Fibroblast of the aortic adventitia (primary cell): ENCODE measurements at places on chromosomes 6 and 20.

DNA sequence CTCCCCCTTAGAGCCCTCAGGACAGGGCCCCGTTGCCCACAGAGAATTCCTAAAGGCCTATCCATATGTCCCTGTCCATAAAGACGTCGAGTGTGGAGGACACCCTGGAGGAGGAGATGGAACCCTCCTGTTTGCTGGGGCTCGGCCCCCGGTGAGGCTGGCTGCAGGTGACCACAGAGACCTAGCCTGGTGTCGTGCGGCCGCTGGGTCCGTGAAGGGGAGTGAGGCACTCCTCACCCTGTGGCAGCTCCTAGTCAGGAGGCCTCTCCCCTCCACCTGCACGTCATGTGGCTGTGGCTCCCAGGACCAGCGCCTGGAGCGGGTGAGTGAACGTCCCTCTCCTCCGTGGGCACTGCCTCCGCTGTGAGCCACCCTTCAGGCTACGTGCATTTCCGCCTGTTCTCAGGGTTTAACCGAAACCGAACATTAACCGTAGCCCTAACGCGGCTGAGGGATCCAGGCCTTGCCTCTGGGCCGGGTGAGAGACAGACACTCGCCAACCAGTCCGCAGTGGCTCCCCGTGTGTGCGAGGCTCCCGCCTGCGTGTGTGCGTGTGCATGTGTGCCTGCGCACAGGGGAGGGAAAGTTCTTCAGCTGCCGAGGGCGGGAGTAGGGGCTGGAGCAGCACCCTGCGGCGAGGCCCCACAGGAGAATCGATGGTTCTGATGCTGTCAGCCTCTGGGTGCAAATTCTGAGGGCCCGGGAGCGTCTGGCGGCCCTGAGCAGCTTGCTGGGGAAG lies 5.9 kb upstream of the TCEA2 start:
- DNase-seq: no peak

GRCh38 chr6:64733433-64733832 lies 973.6 kb downstream of the EYS start:
- no peak for DNase-seq

GRCh38 chr6:150310539-150310938 lies 58.3 kb upstream of the IYD start:
- DNase-seq: no peak

DNA sequence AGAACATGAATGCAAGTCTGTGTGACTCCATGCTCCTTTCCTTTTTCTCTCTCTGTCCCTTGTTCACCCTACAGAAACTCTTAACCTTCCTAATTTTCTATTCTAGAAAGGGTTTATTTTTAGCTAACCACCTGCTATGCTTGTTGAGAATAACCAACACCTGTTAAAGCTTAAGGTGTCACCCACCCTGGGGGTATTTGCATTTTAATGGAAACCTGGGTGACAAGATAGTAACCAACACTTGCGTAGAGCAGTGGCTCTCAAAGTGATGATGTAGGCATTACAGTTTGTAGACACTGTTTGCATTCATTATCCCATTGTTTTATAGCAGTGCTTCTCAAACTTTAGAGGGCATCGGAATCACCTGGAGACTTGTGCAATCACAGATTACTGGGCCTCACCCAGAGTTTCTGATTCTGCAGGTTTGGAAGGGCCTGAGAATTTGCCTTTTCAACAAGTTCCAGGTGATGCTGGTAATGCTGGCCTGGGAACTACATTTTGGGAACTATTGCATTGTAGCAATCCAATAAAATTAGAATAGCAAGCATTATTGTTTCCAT lies 114.4 kb upstream of the ARMC2 start:
- no peak for DNase-seq

DNA sequence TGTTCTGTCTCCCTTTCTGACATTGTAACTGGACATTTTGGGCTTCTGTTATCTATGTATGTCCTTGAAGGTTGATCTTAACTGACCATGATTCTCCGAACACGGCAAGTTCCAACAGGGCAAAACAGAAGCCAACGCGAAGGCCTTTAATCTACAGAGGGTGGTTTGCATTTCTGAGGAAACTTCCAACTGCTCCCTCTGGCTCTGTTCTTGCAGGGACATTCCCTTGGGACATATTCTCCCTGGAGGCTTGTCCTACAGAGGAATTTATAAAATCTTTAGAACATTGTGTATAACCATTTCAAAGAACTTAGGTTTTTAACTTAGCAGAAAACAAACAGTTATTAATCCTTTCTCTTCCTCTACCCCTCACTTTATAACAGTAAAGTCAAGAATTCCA lies 189.0 kb upstream of the CDYL start:
- DNase-seq: no peak

DNA sequence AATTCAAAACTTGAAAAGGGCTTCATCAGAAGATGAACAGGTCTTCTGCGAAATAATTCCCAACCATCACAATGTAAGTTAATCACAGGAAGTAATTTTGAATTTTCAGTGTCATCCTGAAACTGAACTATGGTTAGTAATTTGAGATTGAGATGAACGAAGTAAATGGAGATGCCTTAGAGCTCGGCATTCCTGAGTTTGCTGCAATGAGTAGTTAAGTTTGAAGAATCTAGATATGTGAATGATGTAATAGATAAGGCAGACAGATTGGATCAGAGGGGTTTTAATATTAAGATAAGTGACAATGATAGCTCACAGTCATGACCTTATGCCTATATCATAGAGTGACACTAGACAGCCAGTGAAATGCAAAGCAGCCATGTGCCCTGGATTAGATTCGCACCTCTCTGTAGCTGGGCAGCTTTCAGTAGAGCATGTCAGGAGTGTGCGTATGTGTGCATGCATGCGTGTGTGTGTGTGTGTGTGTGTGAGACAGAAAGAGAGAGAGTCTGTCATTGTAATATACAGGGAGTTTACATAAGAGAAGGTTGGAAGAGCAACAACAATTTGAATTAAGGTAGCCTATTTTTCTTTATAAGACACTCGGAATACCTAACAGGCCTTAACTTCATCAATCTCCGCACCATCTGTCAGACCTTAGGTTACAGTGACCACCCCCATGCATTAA lies 233.0 kb downstream of the GMPR start:
- DNase-seq: peak; percentile 19

DNA sequence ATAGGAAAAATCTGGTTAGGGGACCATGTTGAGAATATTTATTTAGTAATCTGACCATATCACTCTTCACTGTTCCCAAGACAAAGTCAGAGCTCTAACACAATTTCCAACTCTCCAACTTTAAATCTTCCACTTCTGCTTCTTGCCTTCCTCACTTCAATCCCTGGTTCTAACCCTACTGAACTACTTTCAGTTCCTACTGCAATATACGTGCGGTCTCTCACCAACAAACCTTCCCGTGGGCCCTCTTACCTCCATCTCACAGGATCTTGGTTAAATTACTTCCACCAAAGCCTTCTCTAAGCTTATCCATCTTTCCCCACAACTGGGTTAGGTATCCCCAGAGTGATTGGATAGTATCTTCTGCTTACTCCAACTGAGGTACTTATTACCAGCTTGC lies 8.0 kb downstream of the EIF2S2 start:
- no peak for DNase-seq

GRCh38 chr20:52948491-52948890 lies 23.7 kb upstream of the TSHZ2 start:
- no peak for DNase-seq

DNA sequence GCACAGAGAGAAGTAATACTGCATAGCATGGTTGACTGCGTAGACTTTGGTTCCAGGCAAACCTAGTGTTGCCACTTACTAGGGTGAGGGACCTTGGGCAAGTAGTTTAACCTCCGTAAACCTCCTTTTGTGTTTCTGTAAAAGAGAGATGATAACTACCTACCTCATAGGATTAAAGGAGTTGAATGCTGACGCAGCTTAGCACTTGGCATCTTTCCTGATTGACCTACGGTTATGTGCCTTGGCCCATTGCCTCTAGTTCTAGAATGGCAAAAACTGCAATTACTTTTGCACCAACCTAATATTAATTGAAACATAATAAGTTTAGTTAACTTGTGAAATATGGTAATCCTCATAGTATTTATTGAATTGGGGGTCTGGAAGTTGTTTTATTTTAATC lies 19.1 kb downstream of the GHRH start:
- no peak for DNase-seq

- no peak for DNase-seq
These were observed 84.0 kb upstream of the SLC22A16 start for GRCh38 chr6:110560239-110561007.

DNA sequence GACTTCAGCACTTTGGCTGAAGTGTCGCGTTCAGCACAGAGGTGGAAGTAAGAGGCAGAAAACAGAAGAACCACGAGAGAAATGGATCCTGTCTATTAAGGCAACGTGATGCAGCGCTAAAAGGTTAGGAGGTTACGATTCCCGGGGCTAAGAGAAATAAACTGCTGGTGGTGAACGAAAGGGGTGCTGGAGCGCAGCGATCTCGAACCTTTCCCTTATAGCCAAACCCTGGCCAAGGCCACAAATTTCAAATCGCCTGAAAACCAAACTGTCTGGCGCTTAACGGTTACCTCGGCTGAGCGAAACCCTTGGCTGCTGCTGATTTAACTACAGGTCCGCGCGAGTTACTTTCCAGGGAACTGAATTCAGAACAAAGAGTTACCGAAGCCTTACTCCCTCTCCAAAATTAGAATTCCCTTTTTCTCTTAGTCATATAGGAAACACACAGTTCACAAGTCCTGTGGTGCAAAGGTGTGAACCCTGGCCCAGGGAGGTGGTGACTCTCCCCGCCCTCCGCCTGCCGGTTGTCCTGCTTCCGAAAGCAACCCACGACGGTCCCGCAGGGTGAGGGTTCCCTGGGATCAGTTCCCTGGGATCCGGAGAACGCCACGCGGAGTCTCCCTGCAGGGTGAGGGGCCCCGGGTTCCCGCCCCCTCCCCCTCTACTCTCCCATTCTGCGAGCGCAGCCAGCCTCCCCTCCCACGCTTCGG lies 1.3 kb upstream of the SLC35D3 start:
- DNase-seq: peak; percentile 15

- DNase-seq: no peak
These were observed 113.4 kb downstream of the FAM50B start for GRCh38 chr6:3962291-3963280.

- DNase-seq: peak; percentile 60
These were observed 45.6 kb upstream of the ARFGEF2 start for GRCh38 chr20:48875914-48876240.

DNA sequence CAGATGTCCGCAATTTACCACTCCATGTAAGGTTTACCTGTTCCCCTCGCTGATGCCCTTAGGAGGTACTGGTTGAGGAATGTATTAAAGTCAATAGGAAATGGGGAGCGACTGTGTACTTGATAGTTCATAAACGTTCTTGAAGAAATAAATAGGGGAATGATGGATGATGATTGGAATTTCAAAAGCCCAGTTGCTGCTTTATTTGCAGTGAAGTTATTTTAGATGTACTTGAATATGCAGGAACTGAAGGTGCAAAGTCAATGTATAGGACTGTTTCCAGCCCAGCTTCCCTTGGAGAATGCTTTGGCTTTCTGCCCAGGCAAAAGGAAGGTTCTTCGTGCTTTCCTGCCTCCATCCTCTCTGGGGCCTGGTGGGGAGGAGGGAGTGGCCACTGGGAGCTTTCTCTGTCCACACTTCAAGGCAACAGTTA lies 19.8 kb downstream of the ADGRF5 start:
- DNase-seq: no peak

- DNase-seq: no peak
These were observed 25.9 kb downstream of the GNAS-AS1 start for GRCh38 chr20:58824843-58825242.

- DNase-seq: no peak
These were observed 32.5 kb downstream of the SDHAF4 start for GRCh38 chr6:70599187-70599586.

DNA sequence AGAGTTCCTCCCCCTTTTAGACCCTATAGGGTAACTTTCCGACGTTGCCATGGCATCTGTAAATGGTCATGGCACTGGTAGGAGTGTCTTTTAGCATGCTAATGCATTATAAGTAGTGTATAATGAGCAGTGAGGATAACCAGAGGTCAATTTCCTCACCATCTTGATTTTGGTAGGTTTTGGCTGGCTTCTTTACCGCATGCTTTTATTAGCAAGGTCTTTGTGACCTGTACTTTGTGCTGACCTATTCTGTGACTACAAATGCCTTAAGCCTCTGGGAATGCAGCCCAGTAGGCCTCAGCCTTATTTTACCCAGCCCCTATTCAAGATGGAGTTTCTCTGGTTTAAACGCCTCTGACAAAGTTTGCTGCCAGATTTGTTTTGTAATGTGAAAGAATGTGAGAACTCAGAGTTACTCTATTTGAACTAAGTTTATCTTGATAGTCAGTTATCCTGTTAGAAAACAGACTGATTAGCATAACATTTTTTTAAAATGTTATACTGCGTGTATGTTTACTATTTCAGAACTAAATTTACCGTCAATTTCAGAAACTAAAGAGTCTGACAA lies 111.3 kb upstream of the PRSS16 start:
- DNase-seq: no peak

DNA sequence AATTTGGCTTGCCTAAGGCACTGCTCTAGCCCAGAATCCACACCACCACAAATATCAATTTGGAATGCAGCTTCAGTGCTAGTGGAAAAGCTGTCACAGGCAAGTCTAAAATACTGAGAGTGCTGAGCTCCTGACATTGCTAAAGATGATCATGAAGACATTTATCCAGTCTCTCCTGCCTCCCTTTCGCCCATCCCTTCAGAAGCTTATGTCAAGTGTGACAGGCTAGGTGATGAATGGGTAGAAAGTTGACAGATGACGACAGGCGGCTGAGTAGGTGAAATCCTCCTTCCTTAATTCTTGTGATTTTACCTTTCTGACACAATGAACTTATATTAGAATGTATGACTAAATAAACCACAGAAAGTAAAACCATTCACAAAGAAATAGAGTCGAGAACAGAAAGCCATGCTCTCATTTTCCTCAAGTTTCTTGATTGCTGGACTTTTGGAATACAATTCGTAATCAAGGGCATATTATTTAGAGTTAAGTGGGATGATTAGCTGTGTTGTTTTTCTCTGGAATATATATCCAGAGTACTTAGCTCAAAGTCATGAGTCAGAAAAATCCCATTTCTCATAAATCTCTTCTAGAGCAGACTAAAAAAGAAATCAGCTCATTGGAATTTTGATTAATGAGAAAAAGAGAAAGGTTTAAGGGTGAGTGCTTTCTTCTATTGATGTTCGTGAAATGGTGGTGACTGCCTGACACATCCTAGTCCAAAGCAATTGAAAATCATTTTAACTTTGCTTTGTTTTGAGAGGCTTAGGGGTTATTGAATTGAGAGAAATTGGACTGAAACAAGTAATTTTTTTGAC lies 1228.2 kb upstream of the CITED2 start:
- no peak for DNase-seq

DNA sequence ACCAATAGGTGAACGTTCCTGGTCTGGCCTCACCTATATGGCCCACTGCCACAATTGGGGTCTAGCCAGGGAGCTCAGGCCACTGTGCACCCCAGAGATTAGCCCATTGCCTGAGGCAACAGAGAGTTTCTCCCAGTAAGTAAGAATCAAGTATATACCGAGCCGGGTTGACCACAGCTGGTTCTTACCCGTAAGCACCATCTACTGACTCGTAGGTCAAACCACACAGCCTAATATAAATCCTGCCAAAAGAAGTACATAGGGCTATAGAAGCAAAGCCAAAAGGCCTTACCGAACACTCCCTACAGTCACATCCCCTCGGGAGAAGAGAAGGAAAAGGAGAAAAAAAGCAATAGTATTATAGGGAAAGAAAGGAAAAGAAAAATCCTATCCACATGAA lies 463.6 kb upstream of the GJE1 start:
- no peak for DNase-seq

- DNase-seq: no peak
These were observed 141.6 kb upstream of the DTNBP1 start for GRCh38 chr6:15804164-15805154.

- no peak for DNase-seq
These were observed 54.7 kb downstream of the MRPL14 start for GRCh38 chr6:44072452-44072958.

GRCh38 chr6:11212664-11213063 lies 19.8 kb downstream of the NEDD9 start:
- DNase-seq: peak; percentile 91
